ENCODE measurements at places on chromosomes 12 and 14.

GRCh38 chr14:94180655-94181271 lies 6.6 kb downstream of the PPP4R4 start:
- peak; percentile 23 for DNase-seq

DNA sequence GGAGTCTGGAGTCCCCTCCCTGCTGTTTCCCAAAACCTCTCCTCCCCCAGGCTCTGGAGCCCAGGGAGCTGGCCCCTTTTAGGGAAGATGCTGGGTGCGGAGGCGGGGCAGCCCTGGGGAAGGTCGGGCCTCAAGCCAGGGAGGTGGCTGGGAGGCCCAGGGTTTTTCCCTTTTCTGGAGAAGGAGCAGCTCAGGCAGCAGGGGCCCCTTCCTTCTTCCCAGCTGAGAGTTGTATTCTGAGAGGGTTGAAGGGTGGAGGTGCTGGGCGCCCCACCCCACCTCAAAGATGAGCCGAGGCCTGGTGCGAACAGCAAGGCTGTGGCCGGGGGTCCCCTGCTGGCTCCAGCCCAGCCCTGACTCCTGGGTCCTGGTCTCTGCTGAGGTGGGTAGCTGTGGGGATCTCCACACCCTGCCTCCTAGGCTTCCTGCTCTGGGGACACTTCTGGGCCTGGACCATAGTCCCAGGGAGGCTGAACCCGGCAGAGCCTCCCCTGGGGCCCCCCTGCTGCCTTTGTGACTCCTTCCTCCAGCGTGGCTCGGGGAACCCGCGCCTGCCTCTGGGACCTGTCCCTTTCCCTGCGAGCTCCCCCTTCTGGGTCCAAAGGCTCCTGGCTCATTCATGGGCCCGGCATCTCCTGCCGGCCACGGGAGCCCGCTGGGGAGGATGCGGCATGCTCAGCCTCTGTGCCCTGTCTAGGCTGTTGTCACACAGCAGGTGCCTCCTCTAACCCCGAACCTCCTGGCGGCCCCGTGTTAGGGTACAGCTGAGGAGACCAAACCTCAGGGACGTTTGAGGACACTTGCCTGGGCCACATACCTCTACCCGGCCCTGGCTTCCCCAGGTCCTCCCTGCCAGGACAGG lies 4.4 kb downstream of the TRMT61A start:
- no peak for DNase-seq

GRCh38 chr12:109250523-109250922 lies 58.6 kb downstream of the FOXN4 start:
- no peak for DNase-seq

DNA sequence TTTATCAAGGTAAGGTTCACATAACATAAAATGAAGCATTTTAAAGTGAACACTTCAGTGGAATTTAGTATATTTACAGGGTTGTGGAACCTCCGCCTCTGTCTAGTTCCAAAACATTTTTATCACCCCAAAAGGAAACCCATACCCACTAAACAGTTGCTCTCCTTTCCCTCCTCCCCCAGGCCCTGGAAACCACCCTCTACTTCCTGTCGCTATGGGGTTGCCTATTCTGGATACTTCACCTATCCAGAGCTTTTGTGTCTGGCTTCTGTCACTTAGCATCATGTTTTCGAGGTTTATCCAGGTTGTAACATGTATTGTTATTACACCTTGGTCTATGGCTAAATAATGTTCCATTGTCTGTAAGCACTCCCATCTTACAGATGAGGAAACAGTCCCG lies 27.7 kb upstream of the ZFP36L1 start:
- no peak for DNase-seq

GRCh38 chr14:91770185-91770584 lies 38.3 kb upstream of the CATSPERB start:
- no peak for DNase-seq

DNA sequence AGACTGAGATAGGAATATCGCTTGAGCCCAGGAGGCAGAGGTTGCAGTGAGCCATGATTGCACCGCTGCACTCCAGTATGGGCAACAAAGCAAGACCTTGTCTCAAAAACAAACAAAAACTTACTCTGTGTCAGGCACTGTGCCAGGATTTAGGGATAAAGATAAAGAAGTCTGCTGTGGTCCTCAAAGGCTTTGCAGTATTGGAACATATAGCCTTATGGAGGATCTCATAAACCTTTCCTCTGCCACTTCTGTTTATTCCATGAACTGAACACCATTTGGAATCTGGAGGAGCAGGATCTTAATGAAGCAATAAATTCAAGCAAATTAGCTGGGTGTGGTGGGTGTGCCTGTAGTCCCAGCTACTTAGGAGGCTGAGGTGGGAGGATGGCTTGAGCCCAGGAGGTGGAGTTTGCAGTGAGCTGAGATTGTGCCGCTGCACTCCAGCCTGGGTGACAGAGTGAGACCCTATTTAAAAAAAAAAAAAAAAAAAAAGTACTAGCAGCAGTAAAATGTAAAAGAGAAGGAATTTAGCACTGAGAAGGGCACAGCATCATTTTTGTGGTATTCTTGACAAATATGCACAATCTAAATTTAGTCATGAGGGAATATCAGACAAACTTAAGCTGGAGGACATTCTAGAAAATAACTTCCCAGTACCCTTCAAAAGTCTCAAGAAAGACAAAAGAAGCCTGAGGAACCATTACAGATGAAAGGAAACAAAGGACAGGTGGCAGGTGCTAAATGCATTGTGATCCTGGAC lies 27.1 kb downstream of the BMAL2 start:
- DNase-seq, result no peak

DNA sequence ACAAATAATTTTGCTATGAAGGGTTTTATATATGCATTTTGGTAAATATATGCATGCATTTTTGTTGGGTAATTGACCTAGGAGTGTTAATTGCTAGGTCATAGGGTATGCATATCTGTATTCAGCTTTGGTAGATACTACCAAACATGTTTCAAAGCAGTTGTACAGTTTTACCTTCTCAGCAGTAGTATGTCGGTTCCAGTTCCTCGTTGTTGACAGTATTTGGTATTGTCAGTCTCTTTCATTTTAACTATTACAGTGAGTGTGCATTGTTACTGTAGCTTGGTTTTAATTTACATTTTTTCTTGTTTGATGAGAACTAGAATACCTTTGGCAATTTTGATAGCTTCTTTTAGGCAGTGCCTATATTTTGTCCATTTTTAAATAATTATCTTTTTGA lies 98.9 kb downstream of the ARID2 start:
- no peak for DNase-seq

DNA sequence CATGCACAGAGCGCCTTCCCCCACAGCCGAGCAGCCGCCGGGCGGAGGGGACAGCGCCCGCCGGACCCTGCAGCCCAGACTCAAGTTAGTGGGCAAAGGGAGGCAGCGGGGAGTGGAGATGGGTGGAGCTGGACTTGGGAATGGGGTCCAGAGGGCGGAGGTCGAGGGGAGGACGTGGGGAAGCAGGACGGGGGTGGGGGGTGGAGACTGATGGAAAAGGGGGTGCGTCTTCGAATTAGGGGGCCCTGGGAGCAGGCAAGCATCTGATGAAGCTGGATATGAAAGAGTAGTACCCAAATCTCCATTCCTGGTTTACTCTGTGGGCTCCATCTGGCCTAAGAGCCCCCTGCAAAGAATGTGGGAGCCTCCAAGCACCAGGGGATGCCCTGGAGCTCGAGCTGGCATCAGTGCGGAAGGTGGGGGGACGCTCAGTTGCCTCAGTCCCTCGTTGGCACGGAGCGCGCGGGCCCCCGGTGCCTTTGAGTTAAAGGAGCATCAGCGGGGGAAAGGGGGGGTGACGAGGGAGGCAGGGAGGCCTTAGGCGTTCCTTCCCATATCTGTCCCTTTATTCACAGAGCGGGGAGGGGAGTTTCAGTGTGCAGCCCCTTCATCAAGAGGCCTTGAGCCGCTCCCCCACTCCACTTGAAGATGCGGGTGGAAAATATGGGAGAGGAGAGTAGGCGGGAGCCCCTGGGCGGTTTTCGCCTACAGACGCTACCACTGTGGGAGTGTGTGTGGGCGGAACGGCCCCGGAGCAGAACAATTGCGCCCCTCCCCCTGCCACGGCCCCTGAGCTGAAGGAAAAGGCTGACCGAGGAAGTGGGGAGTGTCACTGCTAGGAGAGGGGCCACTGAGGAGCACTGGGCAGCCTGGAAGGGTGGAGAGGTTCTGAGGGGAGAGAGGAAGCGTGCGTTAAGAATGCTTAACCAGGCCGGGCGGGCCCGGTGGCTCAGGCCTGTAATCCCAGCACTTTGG lies 644 bp downstream of the NAB2 start:
- peak; percentile 68 for DNase-seq

- DNase-seq, result peak; percentile 29
These were observed 103.3 kb upstream of the PMCH start for GRCh38 chr12:102300824-102301461.

GRCh38 chr12:23887055-23887835 lies 62.2 kb downstream of the SOX5 start:
- no peak for DNase-seq

- no peak for DNase-seq
These were observed 82.4 kb downstream of the SLC38A6 start for GRCh38 chr14:61063461-61063860.

DNA sequence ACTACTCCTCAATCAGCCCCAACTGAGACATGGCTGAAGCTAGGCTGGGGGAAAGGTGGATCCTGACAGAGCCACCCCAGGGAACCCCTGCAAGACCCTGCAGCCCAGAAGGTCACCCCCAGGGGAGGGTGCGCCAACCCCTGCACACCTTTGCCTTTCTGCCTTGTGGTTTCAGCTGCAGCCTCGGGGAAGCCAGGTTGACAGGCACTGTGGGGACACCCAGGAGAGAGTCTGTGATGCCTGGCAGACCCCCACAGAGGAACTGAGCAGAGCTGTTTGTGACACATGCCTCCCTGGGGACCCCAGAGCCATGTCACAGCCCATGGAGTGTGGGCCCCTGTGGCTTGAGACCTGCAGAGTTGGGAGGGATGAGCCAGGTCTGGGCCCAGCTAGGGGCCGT lies 11.8 kb upstream of the HHIPL1 start:
- no peak for DNase-seq

GRCh38 chr14:101191721-101192660 lies 288.5 kb upstream of the RTL1 start:
- DNase-seq, result no peak

- DNase-seq, result no peak
These were observed 33.7 kb upstream of the SOS2 start for GRCh38 chr14:50265029-50265428.

DNA sequence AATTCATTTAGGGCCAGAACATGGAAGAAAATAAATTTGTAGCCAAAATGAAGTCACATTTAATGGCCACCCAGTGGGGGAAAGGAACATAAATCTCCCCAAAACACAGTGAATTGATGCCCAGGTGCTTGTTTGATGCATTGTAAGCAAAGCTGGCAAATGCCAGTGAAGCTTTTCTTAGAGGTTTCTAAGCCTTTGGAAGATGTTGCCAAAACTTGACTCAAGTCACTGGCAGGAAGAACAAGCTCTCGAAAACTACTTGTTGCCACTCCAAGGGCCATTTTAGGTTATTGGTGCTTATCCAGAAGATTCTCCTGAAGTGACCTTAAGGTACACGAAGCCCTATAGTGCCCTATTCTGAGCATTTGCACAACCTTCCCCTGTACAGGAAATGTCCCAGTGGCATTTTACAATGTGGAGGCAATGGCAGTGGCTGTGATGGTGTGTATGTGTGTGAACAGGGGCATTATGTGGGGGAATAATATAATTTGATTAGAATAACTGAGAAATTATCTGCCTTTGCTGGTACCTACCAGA lies 89.5 kb upstream of the NOVA1 start:
- DNase-seq, result no peak

GRCh38 chr14:79028281-79028680 lies 858.1 kb downstream of the NRXN3 start:
- DNase-seq, result no peak

GRCh38 chr12:12356467-12356895 lies 397 bp upstream of the BORCS5 start:
- DNase-seq, result no peak

DNA sequence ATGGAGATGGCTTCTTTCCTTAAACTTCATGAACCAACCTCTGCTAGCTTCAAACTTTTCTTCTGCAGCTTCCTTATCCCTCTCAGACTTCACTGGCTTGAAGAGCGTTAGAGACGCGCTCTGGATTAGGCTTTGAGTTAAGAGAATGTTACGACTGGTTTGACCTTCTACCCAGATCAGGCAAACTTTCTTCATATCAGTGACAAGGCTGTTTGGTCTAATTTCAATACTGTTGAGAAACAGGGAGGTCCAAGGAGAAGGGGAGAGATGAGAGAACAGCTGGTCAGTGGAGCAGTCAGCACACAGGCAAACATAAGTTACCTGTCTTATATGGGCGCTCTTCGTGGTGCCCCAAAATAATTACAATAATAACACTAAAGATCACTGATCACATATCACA lies 14.9 kb downstream of the SCAF11 start:
- no peak for DNase-seq

DNA sequence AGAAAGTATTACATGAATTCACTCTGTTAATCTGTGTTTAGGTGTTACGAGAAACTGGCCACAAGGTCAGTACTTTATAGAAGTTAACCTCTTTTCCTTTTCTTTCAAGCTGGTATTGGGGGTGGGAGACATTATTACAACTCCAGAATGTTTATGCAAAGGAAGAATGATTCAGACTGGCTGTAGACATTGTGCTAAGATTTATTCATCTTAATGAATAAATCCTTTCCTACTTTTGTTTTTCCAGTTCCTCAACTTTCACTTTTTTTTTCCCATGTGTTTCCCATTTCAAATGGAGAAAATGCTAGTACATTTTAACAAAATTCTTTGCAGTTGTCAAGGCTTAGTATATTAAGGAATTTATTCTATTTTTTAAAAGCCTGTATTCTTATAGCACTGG lies 1.3 kb downstream of the OTOGL start:
- no peak for DNase-seq

GRCh38 chr14:99604766-99605298 lies 825 bp upstream of the CCDC85C start:
- DNase-seq, result no peak

DNA sequence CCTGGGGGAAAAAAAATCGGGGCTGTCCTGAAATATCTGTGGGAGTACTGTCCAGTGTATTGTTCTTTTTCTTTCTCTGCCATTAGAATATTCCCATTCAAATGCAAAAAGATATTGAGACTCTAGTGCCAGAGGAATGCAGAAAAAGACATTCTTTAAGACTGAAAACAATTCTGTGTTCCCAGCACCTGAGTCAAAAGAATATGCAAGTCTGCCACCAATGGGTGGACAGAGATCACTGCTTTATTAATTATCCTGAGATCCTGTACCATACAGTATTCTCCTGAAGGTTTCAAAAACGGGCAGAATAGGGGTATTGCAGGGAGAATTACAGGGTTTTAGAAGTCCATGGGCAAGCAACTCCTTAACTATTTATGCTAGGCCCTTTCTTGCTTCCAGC lies 361.8 kb downstream of the C12orf50 start:
- peak; percentile 4 for DNase-seq

GRCh38 chr12:73998894-73999293 lies 538.7 kb upstream of the ATXN7L3B start:
- DNase-seq, result no peak

GRCh38 chr14:63922696-63923421 lies 70.1 kb downstream of the SYNE2 start:
- DNase-seq, result no peak

DNA sequence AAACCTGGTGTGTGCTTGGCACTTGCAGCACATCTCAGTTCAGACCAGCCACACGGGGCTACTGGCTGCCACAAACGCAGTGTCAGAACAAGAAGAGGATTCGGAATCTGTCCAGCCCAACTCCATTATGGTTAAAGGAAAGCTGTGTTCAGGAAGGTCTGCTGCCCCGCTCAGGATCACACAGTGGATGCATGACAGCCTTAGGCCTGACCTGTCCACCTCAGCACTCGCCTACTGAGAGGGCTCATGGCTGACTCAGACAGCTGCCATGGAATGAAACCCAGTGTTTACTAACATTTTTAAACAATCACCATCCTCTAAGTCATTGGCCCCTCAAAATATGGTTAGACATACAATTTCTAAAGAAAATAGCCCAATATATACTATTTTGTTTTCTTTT lies 5.6 kb upstream of the NIN start:
- no peak for DNase-seq

All from SK-N-DZ (cell line).